ENCODE measurements at places on chromosomes 3 and 15.

GRCh38 chr15:74196175-74196574, 6.4 kb downstream of the STRA6 start:
- no peak for DNase-seq

GRCh38 chr3:145892869-145893268, 268.1 kb downstream of the PLOD2 start:
- DNase-seq: no peak

DNA sequence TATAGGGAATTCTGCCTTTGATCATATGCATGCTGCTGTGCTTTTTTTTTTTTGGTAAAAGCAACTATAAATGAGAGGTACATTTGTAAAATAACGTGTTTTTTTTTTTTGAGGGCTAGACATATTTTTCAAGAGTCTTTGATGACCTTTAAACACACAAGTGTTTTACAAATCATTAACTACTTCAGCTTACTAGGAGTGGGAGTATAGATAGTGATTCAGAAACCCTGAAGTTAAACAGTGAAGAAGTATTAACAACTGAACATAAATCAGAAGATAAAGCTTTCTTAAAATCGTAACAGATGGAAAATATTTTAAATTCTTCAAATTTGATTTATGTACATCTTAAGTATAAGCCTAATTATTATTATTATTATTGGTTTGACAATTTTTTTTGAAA, 2.9 kb upstream of the GMNC start:
- DNase-seq: no peak

DNA sequence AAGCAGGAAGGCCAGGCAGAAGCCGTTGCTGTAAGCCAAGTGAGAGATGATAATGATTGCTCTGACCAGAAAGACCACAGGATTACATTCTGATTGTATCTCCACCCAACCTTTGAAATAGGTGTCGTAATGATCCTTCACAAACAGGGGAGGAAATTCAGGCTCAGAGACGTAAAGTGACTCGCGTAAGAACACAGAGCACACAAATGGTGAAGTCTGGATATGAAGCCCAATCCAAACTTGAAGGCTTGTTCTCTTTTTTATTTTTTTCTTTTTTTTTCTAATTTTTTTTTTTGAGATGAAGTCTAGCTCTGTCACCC, 25.3 kb upstream of the PIAS1 start:
- DNase-seq: no peak

- DNase-seq: no peak
These were observed 83.8 kb downstream of the PLOD2 start for GRCh38 chr3:146077181-146077580.

GRCh38 chr3:15367059-15367458, 34.7 kb upstream of the SH3BP5 start:
- no peak for DNase-seq

GRCh38 chr3:186002884-186003472, 65.2 kb upstream of the TRA2B start:
- DNase-seq: no peak

- no peak for DNase-seq
These were observed 474 bp downstream of the MINAR1 start for GRCh38 chr15:79432345-79433275.

GRCh38 chr3:30775040-30775439, 119.4 kb downstream of the GADL1 start:
- DNase-seq: no peak

DNA sequence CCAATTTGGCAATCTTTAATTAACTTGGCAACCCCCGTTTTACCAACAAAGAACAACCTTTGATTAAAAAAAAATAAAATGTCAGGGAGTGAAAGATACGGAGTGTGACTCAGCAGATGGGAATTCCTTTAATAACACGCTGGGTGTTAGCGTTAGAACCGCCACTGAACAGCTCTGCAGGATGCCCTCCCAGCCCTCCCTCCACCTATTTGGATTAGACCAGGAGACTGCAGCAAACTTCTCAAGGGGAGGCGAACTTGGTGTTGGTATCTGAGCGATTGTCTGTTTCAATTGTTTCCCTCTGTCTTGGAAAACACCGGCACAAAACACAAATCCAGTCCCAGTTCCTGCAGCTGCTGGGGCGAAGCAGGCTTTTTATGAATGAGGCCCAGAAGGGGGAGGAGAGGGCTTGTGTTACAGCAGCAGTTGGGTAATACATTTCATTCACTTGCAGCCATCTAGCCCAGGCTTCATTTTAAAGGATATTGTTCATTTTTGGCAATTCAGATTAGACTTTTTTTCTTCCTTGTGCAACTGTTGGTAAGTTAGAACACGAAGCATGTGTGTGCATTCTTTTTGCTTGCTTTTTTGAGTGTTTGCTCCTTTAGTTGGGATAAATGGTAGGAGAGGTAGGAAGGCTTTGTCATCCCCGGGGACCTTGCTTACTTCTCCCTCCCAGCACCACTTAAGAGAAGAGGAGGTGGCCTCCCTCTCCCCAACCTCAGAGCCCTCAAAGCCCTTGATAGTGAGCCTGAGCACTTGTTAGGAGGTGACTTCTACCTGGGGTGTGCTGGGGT, 152.3 kb downstream of the IGF1R start:
- DNase-seq: no peak

- DNase-seq: no peak
These were observed 43.0 kb downstream of the RASA2 start for GRCh38 chr3:141529717-141530414.

DNA sequence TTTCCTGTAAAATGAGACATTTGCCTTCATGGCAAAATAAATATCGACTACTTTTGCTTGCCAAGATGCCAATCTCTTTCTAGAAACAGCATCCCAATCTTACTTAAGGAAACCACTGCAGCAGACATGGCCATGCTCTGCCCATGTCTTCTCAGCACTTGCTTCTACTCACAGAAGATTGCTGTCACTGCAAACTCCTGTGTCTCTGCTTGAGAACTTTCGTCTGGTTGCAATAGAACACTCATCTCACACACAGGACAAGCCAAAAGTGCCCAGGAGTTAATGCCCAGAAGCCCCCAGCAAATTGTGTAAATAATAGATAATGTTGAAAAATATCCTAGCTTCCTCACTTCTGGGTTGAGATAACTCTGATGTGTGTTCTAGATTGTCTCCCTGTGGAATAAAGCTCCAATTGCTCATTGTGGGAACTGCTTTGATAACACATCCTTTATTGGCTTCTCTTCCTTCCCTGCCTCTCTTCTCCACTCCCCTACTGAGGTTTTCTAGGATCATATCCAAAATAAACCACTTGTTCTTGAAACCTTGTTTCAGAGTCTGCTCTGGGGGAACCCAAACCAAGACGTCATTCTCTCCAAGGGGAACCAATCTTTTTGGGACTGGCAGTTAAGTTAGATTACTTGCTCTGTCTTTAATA, 156.3 kb upstream of the STRIT1 start:
- DNase-seq: no peak

DNA sequence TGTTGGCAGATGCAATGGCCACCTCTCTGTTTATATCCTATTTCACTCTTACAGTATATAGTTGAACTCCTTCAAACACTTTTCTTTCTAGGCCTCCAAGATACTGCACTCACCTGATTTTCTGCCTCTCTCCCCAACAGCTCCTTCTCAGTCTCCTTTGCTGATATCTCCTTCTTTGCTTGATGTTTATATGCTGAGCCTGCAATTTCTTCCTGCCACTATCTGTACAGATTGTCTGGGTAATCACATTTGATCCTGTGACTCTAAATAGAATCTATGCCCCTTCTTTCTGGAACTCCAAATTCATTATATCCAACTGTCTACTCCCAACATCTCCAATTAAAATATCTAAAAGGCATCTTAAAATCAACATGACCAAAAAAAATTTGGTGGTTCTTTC, 165.5 kb upstream of the PFN2 start:
- DNase-seq: no peak

GRCh38 chr3:197512691-197513571, 42.8 kb downstream of the BDH1 start:
- DNase-seq: no peak

- no peak for DNase-seq
These were observed 89.4 kb upstream of the C3orf80 start for GRCh38 chr3:160135851-160136250.

DNA sequence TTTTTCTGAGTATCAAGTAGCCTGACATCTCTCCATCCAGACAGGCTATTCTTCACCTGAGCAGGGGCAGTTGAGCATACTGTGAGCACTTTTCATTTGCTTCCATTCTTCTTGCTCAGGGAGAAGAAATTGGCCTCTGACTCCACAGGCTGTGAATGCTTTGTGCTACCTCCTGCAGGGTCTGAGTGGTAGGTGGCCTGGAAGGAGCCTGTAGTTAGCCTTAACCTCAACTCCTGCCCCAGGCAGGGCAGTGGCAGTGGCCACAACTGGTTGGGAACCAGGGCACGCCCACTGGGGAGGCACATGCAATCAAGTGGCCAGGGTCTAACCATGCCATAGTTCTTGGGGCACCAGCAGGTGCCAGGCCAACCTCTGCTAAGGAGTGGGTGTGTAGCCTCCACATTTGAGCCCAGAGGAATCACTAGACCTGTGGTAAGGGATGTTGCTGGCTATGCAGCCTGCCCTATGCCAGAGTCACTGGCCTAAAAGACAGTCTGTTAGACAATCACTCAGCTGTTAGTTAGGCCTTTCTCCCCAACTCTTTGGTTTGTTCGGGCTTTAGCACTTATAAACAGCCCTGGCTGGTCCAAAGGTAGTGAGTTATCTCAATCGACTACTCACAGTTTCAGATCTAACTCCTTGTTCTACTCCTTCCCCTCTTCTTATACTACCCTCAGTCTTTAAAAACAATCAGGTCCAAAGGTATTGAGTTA, 7.4 kb downstream of the C3orf62 start:
- DNase-seq: no peak

DNA sequence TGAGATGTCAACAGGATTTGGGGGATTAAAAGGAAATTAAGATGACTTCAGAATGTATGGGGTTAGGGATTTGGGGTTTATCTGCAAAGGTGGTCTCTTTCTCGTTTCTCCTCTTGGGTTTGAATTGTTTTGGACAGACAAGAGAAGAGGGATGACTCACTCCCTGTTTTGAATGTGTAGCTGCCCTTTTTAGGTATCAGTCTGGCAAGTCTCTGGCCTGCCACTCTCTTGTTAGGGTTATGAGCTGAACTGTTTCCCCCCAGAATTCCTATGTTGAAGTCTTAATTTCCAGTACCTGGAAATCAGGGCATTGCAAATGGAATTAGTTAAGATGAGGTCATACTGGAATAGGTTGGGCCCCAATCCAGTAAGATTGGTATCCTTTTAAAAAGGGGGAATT, 291.7 kb downstream of the MEX3B start:
- no peak for DNase-seq

GRCh38 chr3:153901991-153902390, 219.2 kb upstream of the ARHGEF26 start:
- DNase-seq: no peak

DNA sequence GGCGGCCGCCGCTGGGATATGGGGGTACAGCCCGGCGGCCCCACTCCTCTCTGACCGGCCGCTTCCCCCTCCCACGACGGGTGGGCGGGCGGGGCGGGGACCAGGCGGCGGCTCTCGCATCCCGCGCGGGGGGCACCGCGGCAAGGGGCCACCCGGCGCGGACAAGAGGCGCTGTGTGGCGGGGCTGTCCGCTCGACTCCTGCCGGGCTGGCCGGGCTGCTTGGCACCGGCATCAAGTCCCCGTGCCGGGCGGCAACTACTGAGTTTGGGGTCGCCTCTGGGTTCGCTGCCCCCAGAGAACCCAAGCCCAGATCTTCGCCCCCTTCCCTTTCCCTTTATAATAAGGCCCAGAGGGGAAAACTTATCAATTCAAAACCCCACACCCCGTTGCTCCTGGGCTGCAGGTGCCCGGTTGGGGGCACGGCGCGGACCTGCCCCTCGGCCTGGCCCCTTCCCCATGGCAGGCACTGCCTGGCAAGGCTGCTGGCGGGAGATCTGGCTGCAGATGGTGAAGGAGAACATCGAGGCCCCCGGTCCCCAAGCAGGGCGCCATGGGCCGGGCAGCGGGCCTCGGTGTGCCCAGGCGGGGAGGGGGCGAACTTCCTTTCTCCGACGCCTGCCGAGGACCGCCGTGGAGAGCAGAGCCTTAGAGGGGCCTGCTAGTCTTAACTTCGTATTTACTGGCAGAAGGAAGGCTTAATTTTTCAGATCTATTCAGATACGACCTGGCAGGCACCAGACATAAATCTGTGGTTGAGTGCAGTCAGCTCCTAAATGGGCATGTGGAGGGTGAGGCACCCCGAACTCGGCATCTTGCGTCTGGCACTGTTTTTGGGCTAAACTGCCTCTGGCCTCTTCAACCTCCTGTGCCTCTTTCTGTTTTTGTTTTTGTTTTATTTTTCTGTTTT, 911 bp downstream of the APBA2 start:
- DNase-seq: no peak

GRCh38 chr3:172646439-172647015, 64.3 kb downstream of the NCEH1 start:
- no peak for DNase-seq

GRCh38 chr15:84793431-84794161, 23.6 kb upstream of the ALPK3 start:
- DNase-seq: no peak

DNA sequence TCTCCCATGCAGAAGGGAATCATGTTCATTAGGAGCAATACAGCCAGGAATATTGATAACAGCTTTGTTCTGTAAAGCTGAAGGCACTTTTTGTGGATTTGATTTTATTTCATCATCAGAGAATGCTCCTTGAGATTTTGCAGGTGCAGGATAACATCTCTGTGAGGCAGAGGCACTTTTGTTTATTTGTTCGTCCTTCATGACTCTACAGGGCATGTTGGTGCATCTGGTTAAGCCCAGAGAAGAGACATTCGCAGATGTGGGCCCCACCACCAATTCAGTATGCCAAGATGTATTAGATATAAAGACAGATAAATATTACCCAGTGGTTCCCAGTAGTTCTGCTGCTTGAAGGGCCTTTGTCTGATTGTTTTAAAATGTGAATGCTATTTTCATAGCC, 368.1 kb upstream of the SEMA6D start:
- DNase-seq: no peak

DNA sequence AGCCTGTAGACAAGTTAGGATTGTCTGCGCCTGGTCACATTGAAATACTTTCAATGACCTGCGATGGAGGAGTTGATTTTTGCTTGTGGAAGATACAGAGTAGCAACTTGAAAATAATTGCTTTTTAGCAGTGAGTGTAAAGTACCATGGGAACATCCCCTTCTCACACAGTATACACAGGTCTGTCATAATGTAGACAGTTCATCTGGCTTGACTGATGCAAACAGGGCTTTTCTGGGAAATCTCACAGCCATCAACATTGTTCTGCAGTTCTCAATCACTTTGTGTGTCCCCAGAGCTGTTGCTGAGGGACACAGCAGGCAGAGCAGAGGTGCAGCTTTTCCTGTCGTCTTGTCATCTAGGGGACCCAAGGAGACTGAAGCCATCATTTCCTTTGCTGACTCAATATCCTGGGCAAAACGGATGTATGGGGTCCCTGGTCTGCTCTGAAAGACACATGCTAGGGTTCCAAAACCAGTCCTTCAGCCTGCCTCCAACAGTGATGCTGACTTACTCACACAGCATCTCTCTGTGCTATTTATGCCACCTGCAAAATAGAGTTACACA, 5.3 kb upstream of the REC114 start:
- DNase-seq: no peak

GRCh38 chr3:45554006-45554666, 40.4 kb upstream of the LIMD1 start:
- DNase-seq: no peak
